Myocyte (in vitro differentiated cells): ENCODE measurements at places on chromosomes 2 and 18. TPM values are rescaled to one million over a fixed set of nuclear protein-coding genes. Genes with fewer than 3 reads are reported as not detected.

DNA sequence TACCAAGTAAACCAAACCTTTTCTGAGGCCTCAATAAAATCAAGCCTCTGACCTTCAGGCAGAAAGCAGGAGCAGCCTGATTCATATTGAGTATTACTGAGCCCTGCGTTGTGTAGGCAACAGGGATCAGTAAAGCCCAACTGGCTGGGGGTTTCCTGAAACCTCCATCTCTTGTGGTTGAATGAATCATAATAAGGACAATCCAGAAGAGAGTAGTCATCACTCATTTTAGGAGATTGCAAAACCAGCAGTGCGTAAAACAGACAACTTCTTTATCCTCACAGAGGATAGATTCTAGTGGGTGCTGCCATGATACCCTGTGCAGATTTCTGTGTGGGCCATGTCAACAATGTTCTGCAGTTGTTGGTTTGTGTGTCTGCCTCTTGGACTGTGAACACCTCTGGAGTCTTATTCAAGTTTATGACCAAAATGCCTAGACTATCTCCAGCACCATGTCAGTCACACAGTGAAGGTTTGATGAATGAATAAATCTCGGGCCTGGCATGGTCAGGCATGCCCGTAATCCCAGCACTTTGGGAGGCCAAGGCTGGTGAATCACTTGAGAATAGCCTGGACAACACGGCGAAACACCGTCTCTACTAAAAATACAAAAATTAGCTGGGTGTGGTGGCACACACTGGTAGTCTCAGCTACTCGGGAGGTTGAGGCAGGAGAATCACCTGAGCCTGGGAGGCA, 51.8 kb upstream of the RAB27B start:
- DNase-seq = peak; percentile 98

DNA sequence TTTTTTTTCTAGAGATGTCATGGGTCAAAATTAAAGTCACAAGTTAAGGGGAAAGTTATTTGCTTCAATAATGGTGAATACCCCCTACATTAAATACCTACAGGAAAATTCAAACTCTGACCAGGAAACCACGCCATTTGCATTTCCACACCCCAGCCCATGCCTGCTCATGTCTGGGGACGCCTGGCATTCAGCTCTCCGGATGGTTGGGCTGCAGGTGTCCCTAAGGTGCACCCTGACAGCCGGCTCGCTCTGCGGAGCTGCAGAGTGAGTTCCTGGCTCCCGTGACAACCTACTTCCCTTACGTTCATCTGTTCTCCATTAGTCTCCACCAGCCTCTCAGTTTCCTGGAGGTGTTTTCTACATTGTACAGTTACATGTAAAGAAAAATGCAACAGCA, 122.7 kb upstream of the RIOK3 start:
- no peak for DNase-seq

DNA sequence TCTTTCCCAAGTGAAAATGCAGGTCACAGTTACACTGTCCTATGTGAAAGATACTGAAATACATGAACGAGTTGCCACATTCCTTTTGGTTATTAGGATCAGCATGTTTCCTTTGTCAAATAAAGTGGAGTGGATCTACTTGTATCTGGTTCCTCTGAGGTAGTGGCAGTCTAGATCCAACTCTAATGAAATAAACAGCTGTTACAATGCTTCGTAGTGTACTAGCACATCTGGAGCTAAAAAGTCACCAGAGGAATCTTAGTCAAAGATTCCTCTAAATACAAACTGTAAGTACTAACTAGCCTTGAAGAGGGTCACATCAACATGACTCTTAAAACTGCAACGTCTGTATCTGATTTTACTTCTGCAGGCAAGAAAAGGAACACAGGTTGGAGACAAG, 228.9 kb downstream of the DYM start:
- DNase-seq = no peak

GRCh38 chr2:75251896-75252295, 52.6 kb upstream of the TACR1 start:
- DNase-seq = no peak

- no peak for DNase-seq
Measured at GRCh38 chr2:114156366-114157056, 266.6 kb downstream of the ACTR3 start.

IL18R1 gene
- total RNA-seq = not detected in 2 replicates

POTEC gene
- not detected in 2 replicates for total RNA-seq

- DNase-seq = no peak
Measured at GRCh38 chr2:152557273-152557888, 159.9 kb downstream of the PRPF40A start.

- DNase-seq = peak; percentile 21
Measured at GRCh38 chr2:197813093-197813787, 8.8 kb downstream of the PLCL1 start.

DNA sequence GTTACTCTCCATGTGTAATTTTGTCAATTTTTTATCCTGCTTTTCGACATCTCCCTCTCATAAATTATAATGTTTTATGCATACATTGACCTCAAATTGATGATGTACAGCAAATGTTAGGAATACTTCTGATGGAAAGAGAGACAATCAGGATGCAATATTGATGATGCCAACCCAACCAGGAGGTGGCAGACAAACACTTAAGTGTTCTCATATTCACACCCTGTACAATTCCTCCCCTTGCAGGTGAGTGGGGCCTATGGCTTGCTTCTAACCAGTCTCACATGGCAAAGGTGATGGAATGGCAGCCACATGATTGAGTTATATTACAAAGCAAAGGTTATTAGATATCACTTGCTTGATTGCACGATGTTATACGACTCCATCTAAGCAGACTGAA, 594.3 kb upstream of the REG3G start:
- no peak for DNase-seq

DNA sequence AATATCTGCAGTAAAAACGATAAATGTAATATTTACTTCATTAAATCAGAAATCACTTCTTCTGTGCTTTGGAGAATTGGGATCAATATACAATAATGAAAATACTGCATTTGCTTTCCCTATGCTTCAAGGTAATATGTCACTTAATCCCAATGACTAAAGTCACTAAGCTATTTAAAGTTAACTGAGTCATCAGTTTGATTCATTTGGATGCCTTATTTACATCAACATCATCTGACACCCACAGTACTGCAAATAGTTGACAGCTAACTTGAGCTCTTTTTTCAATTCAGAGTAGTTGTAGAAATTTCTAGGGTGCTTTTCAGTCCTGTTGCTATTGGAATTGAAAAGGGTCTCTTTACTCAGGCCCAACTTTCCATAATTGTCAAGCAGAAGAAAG, 776.9 kb upstream of the FSHR start:
- DNase-seq = no peak

- no peak for DNase-seq
Measured at GRCh38 chr2:10310309-10310888, 7.7 kb downstream of the HPCAL1 start.

SLC23A3 gene
- 0.26 TPM in 1 of 2 replicates, not detected in the other for total RNA-seq

DNA sequence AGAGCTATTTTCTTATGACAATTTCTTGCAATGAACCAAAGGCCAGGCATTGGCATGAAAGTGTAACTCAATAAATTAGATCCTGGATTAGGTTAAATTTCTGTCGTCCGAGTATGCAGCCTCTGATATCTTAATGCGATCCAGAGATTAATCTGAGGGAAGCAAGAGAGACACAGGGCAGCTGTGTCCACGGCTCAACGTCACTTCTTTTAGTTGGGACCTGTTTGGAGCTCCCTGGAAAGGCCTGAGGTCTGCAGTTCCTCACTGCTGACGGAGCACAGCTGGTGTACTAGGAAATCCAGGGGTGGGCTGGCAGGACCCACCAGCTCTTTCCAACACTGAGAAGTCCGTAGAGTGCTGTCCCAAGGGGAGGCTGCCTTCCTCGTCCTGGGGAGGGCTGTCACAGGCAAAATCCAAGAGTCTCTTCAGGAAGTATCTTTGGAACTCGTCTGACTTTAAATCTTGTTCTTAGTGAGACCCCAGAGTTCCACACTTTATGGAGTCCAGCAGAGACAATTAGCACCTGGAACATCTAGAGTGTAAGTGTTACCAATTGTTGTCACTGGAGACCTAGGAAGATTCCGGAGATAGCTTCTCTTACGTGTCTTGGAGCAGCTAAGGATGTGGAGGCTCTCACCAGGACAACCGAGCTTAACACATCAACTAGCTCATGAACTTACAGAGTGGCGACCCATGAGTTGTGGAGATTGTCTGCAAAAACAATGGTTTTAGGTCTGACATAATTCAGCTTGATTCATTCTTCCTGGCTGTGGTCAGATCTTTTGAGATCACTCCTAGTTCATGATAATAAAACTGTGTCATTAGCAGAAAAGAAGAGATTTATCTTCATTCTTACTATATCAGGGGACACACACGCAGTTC, 173.7 kb downstream of the ACKR3 start:
- peak; percentile 40 for DNase-seq
